ENCODE measurements at places on chromosomes 5 and 9.
A peak's percentile ranks its signal among the peaks of the same experiment; 100 is the strongest.

DNA sequence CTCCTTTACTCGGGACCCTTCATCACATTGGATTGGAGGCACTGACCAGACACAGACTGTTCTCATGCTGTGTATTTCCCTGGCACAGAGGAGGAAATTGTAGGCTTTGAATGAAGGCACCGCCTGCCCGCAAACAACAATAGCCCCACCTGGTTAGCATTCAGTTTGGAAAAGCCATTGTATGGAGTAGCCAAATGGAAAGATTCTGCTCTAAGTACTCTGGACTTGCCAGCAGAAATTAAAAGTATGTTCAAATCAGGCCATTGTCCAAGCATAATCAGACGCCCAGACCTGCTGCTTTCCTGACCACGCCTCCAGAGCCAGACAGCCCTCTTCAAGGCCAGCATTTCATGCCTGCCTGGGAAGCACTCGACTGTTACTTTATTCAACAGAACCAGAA, 8.0 kb upstream of the SEMA4D start:
- DNase-seq = no peak

- no peak for DNase-seq
These were observed 110.4 kb downstream of the ZNF354C start for GRCh38 chr5:179170606-179171005.

DNA sequence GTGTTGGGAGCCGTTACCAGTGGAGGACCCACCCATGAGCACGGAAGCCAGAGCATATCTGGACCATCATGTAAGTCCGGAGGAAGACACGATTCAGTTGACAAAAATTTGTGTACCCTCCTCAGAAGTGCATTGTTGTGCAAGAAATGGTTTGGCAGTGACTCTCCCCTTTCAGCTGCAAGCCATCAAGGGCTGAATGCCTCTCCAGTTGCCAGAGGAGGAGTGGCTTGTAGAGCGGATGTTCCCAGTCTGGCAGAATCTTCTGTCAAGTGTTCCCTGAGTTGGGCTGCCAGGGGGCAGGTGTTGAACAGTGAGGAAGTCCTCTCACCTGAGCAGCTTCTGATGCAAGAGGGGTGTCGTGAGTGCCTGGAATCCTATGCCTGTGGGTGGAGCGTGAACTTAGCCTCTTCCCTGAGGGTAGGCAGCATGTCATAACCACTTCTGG, 27.6 kb upstream of the CDKN2AIPNL start:
- DNase-seq = peak; percentile 93

DNA sequence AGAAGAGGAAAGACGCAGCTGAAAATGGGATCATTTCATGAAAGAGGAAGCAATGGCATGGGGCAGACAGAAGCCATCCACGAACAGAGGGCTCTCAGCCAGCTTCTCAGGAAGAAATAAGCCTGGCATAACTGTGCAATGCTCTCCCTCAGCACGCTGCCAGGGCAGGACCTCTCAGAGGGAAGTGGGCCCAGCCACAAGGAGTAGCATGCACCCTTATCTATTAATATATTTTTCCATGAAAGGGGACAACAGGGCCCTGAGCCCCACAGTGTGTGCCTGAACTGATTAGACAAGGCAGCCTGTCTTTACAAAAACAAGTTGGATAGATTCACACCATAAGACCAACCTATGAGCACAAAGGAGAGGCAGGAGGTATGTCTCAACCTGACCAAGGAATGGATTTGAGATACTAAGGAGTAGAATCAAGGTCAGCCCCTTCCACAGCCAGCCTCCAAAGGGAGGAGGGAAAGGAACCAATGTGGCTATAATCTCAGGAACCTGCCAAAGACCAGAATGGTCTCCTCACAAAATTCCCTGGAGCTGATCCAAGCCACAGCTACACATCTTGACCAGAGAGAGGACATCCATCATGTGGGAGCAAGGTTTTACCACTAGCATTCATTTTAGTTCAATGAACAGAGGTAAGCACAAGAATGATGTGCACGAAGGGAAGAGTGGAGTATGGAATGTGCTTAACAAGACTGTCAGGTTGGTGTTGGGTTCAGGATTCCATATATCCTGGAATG, 154.8 kb downstream of the SIL1 start:
- DNase-seq = peak; percentile 65

DNA sequence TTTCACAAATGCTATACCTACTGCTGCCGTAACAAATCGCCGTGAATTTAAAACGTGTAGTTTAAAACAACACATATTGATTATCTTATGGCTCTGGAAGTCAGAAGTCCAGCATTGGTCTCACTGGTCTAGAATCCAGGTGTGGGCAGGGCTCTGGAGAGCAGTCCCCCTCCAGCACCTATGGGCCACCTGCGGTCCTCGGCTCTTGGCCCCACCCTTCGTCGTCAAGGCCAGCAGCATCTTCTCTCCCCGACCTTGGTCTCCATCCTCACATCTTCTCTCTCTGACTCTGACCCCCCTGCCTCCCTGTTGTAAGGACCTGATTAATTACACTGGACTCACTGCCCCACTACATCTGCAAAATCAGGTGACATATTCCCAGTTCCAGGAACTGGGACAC, 106.4 kb upstream of the COL5A1 start:
- no peak for DNase-seq

- DNase-seq = no peak
These were observed 98.2 kb upstream of the ALDH1A1 start for GRCh38 chr9:73050887-73051550.

GRCh38 chr9:31027678-31028077, 1356.8 kb upstream of the ACO1 start:
- DNase-seq = no peak

- peak; percentile 24 for DNase-seq
These were observed 148.3 kb upstream of the MOCS2 start for GRCh38 chr5:53257806-53258373.

- DNase-seq = peak; percentile 64
These were observed 2.9 kb downstream of the SPTAN1 start for GRCh38 chr9:128555180-128555721.

DNA sequence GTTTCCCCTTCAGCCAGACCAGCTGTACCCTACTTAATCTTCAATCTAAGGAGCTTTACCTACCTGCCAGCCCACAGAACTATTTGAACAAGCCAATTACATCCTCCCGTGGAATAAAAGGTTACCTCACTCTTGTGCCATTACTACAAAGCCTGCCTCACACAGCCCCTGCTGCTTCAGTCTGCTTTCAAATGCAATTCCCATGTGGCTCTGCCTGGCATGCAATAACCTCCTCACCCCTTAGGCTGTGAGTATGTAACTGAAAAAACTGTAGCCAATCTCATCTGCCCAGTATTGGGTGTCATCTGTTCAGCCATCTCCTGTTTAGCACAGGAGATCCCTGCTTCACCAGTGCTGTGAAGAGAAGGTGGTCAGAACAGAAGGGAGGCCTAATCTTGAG, 6.1 kb upstream of the GCNT1 start:
- DNase-seq = no peak

- no peak for DNase-seq
These were observed 17.1 kb upstream of the OLFM1 start for GRCh38 chr9:135070198-135070951.

DNA sequence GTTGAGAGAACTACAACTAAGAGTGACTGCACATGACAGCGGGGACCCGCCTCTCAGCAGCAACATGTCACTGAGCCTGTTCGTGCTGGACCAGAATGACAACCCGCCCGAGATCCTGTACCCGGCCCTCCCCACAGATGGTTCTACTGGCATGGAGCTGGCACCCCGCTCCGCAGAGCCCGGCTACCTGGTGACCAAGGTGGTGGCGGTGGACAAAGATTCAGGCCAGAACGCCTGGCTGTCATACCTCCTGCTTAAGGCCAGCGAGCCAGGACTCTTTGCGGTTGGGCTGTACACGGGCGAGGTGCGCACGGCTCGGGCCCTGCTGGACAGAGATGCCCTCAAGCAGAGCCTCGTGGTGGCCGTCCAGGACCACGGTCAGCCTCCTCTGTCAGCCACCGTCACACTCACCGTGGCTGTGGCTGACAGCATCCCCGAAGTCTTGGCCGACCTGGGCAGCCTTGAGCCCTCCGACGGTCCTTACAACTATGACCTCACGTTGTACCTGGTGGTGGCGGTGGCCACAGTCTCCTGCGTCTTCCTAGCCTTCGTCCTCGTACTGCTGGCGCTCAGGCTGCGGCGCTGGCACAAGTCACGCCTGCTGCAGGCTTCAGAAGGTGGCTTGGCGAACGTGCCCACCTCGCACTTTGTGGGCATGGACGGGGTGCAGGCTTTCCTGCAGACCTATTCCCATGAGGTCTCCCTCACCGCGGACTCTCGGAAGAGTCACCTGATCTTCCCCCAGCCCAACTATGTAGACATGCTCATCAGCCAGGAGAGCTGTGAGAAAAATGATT, 2.1 kb downstream of the PCDHGA7 start:
- no peak for DNase-seq

GRCh38 chr9:82180711-82181110, 192.1 kb downstream of the SPATA31D1 start:
- no peak for DNase-seq

- no peak for DNase-seq
These were observed 6.9 kb upstream of the LTC4S start for GRCh38 chr5:179786861-179787260.

GRCh38 chr5:151318850-151319732, 15.5 kb upstream of the SLC36A3 start:
- no peak for DNase-seq

DNA sequence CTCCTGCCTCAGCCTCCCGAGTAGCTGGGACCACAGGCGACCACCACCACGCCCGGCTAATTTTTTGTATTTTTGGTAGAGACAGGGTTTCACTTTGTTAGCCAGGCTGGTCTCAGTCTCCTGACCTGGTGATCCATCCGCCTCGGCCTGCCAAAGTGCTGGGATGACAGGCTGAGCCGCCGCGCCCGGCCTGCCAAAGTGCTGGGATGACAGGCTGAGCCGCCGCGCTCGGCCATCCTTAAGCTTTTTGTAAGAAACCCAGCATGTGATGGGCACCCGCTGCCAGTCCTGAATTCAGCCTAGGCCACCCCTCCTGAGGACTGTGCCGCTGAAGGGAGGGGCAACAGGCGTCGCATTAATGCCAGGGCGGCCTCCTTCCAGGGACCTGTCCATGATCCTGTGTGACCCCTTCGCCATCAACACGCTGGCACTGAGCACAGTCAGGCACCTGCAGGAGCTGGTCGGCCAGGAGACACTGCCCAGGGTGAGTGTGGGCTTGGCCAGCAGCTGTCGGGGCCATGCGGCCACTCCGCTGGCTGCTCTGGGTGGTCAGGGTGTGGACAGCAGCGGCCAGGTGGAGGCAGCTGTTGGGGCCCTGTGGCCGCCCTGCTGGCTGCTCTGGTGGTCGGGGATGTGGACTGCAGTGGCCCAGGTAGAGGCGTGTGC, 10.5 kb downstream of the NELFB start:
- no peak for DNase-seq

- no peak for DNase-seq
These were observed 127.2 kb upstream of the CXCL14 start for GRCh38 chr5:135705941-135706466.

- no peak for DNase-seq
These were observed 13.5 kb upstream of the MCCC2 start for GRCh38 chr5:71573591-71573990.

DNA sequence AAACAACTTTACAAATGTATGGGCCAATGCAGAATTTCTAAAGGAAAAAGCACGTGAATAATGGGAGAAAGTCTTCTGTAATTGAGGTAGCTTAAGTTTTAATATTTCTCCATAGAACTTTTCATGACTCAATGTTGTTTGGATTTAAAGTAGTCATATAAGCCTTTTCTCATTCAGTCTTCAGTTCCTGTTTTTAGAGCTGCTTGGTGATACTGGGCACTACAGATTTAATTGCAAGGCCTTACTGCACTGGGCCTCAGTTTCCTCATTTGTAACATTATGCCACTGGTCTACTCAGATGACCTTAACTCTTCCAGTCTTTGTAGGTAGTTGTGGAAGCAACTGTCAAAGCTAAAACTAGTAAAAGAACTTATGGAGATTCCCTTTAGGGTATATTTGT, 60.4 kb downstream of the WDR41 start:
- DNase-seq = no peak

- DNase-seq = peak; percentile 8
These were observed 132.8 kb upstream of the MPDZ start for GRCh38 chr9:13412331-13412730.

GRCh38 chr5:127909066-127909465, 174.5 kb upstream of the SLC12A2 start:
- peak; percentile 28 for DNase-seq

GRCh38 chr5:134371834-134372340, 518 bp downstream of the UBE2B start:
- peak; percentile 24 for DNase-seq

DNA sequence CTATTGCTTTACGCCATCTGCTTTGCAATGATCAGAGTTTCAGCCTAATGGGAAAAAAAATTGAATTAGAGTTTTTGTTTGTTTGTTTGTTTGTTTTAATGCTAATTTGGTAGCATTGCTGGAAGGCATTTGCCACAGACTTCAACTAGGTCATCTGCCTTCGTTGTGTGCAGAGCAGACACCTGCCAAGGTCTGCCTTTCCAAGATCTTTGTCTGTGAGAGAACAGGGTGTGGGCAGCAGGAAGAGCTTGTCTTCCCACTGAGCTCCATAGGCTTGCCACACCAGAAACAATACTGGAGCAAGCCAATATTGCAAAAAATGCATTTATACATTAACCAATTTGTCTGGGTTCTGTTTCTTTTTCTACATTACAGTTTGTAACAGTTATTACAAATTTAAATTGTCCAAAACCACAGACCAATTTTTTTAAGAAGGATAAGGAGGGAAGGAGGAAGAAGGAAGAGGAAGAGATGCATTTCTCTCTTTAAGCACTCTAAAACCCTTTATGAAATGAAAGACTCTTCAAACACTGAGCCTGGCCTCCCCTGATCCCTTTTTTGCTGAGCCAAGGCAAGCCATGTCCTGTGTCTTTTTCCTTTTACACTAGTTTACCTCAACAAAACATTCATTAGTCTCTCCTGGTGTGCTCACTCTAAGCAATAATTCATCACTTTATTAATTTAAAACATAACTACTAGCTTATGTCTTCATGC, 210.5 kb downstream of the SNX18 start:
- DNase-seq = no peak

DNA sequence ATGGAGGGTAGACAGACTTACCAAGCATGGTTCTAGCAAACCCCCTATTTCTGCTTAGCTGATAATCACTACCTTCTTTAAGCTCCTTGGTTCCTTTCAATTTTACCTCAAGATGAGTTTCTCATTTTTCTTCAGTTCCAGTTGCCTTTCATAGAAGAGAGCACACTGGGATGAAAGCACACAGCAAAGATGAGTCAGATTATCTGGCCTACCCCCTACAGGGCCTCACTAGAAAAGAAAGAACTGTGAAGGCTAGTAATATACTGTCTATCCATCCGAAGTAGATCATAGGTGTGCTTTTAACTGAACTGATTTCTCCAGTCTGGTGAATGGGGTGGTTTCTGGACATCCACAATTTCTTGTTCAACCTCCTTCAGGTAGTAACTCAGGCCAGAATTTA, 122.5 kb downstream of the TRPM3 start:
- peak; percentile 46 for DNase-seq

- DNase-seq = no peak
These were observed 465.0 kb downstream of the TAF11L14 start for GRCh38 chr5:18099261-18099660.

GRCh38 chr5:77630114-77630680, 8.3 kb downstream of the OTP start:
- DNase-seq = peak; percentile 9

All from fibroblast of skin of abdomen (primary cell).